ENCODE measurements at places on chromosomes 16 and 17.

DNA sequence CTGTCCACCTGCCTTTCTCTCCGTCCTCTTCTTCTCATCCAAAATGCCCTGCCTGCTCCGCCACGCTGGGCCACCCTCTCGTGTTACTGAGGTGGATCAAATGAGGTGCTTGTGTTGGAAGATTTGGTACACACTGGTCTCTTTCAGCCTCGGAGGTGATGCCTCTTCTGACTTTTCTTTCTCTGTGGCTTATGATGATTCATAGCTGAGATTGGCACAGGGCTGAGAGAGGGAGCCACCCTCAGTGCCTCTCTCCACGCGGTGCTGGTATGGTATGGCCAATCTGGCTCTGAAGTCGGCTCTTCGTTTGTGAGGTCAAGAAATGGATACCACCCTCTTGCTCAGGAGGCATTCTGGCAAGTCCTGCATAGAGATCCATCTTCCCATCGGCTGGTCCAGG is 82.4 kb downstream of the PLCG2 start:
- DNase-seq: no peak

GRCh38 chr16:71431991-71432390 is 9.9 kb downstream of the TLE7 start:
- no peak for DNase-seq

DNA sequence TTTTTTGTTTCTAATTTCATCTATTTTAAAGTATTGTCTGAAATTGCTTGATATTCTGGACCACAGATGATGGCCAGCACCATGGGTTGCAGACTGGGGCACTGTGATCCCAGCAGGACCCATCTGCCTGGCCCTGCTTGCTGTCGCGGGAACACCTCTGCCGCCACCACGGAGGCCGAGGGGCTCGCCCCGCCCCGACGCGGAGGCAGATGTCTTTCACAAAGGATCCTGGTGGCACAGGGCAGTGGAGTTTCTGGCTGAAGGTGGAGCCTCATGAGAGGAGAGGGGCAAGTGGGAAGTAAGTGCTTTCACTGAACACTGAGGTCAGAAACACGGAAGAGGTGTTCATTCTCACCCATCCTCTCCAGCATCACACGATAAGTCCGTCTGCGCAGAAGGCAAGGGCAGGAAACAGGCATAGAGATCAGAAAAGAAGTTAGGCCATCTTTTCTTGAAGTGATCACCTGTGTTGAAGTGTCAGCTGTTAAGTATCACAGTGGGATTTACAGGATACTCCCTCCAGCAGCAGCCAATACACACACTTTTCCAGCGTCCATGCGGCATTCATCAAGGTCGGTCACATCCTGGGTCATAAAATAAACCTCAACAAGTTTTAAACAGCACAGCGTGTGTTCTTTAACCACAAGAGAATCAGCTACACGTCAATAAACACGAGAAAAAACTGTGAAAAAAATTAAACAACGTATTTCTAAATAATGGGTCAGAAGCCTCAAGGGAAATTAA is 194.5 kb downstream of the RPTOR start:
- peak; percentile 53 for DNase-seq

- DNase-seq: no peak
Measured at GRCh38 chr17:81091774-81092517, 57.0 kb downstream of the BAIAP2 start.

DNA sequence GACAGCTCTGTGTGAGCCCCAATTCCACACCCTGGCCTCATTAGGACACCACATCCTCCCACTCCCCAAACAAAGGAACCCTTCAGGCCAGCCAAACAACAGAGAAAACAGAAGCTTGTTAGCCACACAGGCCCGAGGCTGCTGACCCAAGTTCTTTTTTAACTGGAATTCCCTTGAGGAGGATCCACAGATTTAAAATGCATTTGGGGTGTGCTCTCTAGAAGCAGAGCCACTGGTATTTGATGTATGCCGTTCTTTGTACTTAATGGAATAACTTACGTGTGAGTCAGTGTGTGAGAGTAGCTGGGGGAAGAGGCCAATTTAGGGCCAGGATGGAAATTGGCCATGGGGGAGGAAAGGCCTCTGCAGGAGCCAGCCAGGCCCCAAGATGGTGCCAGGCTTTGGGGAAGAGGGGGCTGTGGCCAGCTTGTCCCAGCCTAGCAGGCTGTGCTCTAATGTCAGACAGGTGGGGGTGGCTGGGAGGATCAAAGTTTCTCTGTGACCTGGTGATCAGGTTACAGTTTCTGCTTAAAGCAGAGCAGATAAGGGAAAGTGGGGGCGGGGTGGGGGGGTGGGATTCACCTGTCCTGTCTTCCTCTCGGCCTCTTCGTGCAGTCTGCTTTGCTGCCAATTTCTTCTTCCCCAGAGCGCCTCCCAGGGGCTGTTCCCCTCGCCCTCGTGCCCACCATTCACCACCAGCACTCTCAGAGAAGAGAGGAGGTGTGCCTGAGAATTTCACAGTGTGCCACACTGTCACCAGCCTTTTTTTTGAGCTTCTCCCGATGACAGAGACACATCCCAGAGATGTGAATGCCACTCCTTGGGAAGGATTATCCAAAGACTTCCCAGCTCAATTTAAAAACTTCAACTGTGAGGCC is 50.8 kb downstream of the TOM1L2 start:
- DNase-seq: no peak

DNA sequence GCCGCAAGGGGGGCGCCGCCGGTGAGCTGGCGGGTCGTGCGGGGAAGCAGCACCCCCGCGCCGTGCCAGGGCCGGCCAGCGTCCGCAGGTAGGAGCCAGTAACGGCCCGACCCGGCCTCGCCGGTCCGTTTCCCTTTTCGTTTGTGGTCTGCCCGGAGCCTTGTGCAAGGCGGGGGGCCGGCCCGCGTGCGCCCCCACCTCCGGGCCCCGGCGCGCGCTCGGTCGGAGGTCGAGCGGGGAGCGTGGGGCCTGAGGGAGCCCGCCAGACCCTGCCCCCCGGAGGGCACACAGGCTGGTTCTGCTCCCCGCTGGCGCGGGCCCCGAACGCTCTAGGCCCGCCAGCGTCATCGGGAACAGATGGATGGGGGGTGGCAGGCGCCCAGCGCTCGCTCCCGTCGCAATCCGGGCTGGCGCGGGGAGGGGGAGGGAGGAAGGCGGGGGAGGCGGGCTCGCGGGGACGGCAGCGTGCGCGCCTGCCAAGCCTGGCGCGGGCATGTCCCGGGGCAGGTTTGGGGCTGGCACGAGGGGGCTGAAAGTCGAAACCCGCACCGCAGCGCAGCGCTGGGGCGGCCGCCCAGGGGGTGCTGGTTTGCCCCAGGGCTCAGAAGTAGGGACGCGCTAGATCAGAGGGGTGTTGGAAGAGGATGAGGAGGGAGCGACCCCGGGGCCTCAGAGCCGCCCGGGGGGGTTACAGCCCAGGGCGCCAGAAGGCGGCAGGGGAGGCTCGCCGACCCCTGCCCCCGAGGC is 1.5 kb upstream of the GSE1 start:
- DNase-seq: peak; percentile 87

- no peak for DNase-seq
Measured at GRCh38 chr17:29322363-29322762, 28.4 kb upstream of the NUFIP2 start.

- DNase-seq: no peak
Measured at GRCh38 chr17:54983260-54983659, 14.7 kb downstream of the STXBP4 start.

DNA sequence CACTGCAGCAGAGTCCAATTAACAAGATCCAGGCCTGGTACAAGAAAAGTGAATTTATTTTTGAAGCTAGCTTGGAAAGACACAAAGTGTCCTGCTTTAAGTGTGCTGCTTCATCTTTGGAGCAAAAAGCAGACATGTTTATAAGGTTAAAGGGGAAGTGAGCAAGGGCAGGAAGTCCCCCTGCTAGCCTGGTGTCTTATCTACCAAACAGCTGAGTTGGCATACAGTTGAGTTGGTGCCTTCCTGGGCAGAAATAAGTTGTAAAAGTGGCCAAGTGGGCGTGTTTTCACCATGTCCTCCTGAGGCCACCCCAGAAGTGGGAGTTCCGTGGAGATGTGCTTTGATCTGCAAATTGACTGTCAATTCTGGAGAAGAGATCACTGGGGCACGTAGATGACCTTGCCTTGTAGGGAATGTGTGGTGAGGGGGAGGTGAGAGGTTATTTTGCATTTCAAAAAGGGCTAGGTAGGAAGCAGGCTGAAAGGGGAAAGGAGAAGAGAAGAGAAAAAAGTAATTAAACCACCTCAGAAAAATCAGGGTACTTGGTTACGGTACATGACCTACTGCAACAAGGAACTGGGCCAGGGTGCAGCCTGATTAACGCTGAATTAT is 38.3 kb upstream of the HSBP1 start:
- DNase-seq: no peak

DNA sequence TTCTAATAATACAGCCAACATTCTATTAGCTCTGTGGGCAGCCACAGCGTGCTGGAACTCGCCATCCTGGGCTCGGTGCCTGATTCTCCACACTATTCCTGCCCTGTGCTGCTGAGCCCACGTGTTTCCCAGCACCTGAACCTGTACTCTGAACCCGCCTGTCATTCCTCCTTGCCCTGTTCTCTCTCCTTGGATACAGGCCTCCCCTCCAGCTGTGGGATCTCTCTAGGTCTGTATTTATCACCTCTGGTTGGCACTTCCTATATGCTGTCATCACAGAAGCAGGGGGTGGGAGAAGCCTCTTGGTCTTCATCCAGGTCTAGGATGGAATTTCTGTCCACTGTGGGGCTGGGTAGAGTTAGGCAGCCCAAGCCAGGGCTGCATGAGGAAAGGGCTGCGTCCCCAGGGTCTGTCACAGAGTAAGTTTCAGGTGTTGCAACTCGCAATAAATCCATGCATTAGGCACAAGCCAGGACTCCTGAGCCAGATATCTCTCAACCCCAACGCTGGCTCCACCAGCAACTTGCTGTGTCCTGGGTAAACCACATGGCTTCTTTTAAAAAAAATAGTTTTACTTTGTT is 56.0 kb downstream of the ABAT start:
- DNase-seq: no peak

DNA sequence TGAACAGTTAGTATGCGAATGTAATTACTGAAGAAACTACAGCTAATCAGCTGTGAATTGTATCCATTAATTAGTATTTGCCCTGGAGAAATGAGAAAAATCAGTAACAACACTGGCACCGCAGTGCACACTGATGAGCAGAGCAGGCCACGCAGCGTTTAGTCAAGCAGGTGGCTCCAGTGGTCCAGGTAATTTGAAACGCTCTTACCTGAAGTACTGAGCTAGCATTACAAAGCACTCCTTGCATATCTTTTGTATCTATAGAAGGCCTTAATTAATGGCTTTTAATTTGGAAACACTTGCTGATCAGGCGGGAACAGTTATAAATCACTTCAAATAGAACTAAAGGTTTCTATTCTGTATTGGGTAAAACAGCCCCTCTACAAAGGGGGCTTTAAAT is 76.4 kb downstream of the TOX3 start:
- DNase-seq: no peak

- DNase-seq: no peak
Measured at GRCh38 chr17:77011173-77012011, 129.4 kb upstream of the SEC14L1 start.

GRCh38 chr17:38421171-38421841 is 7.0 kb upstream of the ARHGAP23 start:
- DNase-seq: peak; percentile 79

All from left forelimb (tissue), 1 donor.